ENCODE measurements at places on chromosomes 5 and 9.
A peak's percentile ranks its signal among the peaks of the same experiment; 100 is the strongest.

DNA sequence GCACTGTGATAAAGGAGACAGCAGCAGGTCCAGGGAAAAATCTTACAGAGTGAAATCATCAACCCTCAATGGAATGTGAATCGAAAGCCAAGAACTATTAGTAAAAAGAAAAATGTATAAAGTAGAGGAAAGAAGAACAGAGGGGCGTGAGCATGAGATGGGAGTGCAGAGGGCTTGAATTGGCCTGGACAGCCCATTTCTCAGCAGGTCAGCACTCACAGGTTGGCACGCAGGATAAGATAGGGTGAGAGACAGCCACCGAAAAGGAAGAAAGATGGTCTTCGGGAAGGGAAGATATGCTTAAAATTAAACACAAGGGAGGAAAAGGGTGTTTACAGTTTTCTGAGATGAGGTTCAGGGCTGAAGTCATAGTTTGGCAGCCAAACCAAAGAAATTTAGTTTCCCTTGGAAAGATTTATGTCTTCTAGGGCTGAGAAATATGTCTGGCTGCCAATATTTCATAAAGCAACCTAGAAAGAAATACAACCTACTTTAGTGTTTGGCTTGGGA is 524.7 kb downstream of the SPATA31D1 start:
- no peak for ATAC-seq

GRCh38 chr5:56631719-56632118 is 183.6 kb upstream of the MAP3K1 start:
- ATAC-seq: no peak

DNA sequence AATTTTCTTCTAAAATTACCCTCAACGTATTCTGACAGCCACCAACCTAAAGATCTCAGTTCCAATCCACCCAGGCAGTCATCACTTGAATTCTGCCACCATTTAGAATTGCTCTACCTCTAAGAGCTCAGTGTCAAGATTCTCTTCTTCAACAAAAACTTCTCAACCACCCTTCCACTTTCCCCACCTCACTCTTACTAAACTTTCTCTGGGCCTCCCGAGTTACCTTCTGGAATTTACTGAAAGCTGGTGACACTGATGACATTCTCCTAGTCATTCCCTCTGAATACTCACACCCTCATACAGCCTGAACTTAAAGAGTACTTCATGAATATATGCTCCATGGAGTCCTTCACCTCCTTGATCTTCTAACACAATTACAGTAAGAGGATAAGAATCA is 209.5 kb downstream of the TSSK1B start:
- ATAC-seq: no peak

GRCh38 chr9:93143830-93144530 is 9.9 kb upstream of the NINJ1 start:
- ATAC-seq: no peak

DNA sequence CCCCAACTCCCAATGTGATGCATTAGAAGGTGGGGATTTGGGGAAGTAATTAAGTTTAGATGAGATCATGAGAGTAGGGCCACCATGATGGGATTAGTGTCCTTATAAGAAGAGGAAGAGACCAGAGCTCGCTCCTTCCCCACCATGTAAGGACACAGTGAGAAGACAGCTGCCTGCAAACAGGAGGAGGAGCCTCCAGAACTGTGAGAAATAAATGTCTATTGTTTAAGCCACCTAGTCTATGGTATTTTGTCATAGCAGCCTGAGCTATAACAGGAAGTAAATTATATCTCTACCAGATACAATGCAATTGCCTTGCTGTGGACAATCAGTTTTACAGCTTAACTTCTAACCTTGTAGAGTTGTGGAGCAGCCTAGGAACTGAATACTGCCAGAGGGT is 58.0 kb downstream of the ANKRD33B start:
- ATAC-seq: no peak

GRCh38 chr5:5494489-5495402 is 72.3 kb downstream of the ICE1 start:
- peak; percentile 92 for ATAC-seq

- no peak for ATAC-seq
Measured at GRCh38 chr9:22169243-22169642, 160.1 kb upstream of the CDKN2B start.
